ENCODE measurements at places on chromosomes 2 and 18. TPM values are rescaled to one million over a fixed set of nuclear protein-coding genes. Genes with fewer than 3 reads are reported as not detected.

GRCh38 chr2:226847090-226847489 is 11.2 kb downstream of the RHBDD1 start:
- ATAC-seq: no peak

GRCh38 chr2:57758686-57759085 is 287.9 kb upstream of the VRK2 start:
- no peak for ATAC-seq

DNA sequence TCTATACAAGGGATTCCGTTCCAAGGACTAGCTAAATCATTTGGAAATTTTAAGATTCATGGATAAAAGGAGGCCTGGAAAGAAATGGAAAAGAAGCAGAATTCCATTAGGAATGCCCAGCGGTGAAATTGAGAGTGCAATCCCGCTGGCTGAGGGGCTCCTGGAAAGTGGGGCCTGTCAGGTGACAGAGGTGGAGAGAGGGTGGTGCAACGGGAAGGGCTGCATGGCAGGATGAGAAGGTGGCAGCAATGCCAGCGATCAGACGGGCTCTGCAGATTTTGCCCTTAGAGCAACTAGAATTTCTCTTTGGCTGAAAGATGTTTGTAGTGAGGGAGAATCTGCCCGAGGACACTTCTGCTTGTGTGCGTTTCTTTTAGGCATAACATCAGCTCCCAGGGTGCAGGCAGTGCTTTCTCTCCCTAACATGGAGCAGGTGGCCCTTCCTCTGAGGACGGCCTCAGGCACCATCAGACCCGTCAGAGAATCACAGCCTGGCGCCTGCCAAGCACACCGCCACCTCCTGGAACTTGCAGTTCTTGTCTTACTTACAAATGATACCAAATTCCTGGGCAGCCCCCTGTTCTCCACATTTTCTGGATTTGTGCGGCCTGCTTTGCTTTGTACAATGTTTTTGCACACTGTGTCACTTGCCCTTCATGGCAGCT is 261.6 kb downstream of the NDUFA10 start:
- ATAC-seq: no peak

DNA sequence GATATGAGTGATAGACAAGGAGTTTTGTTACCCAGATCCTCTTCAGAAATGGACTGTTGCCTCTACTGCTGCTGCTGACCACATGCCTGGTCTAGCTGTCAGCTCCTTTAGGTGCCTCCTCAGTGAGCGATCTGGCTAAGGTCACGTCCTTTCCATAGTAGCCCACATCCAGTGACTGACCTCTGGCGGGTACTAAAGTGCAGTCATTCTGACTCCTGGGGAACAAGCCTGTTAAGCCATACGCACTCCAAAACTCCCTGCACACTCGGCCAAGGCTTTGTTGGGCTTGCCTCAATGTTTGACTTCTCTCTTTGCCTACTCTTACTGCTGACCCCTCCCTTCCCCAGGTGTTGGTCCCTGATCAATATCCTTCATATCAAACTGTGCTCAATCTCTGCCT is 685.2 kb downstream of the IRS1 start:
- ATAC-seq: no peak

DNA sequence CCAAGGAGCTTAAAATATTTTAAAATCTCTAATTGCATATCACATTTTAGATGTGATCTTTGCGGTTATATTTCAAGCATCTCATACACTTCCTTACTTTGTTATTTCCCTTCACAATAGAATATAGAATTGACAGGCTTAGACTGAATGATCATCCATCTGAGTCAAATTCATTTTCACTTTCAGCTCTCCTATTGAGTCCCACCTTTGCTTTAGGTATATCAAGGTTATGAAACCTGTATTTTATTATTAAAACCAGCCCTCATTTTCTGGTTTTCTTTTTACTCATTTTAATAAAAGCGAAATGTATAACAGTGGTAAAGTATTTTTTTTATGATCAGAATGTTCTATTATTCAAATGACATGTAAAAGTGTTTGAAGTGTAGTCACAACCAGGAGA is 162.9 kb upstream of the KYNU start:
- ATAC-seq: no peak

The SCN1A gene
- total RNA-seq: 0.08 TPM

All from gastroesophageal sphincter (tissue), 4 donors.